ENCODE measurements at places on chromosomes 2 and 18. TPM values are rescaled to one million over a fixed set of nuclear protein-coding genes. Genes with fewer than 3 reads are reported as not detected.

CAPN10 gene
- total RNA-seq, result 19.5 TPM

SERPINB13 gene
- not detected for total RNA-seq

CYP26B1 gene
- total RNA-seq, result 0.52 TPM

ALKAL2 gene
- total RNA-seq, result not detected

MC4R gene
- not detected for total RNA-seq

GALM gene
- total RNA-seq, result 40.5 TPM

DOCK10 gene
- total RNA-seq, result 29.5 TPM

CCDC148 gene
- total RNA-seq, result 0.63 TPM

UGT1A10 gene
- not detected for total RNA-seq

MSTN gene
- 0.16 TPM for total RNA-seq

AMER3 gene
- under 0.01 TPM for total RNA-seq

EMILIN2 gene
- total RNA-seq, result 26.8 TPM

DHRS9 gene
- 1.3 TPM for total RNA-seq

SERPINB4 gene
- total RNA-seq, result not detected

CRYBA2 gene
- total RNA-seq, result not detected

TTC32 gene
- total RNA-seq, result 8.5 TPM

DYNC1I2 gene
- total RNA-seq, result 106 TPM

GKN2 gene
- total RNA-seq, result not detected

HDAC4 gene
- 19.7 TPM for total RNA-seq

MAP3K19 gene
- total RNA-seq, result not detected

LRRFIP1 gene
- total RNA-seq, result 33.6 TPM

RSAD2 gene
- total RNA-seq, result under 0.01 TPM

CKAP2L gene
- total RNA-seq, result 1.3 TPM

SLC16A14 gene
- total RNA-seq, result 6.1 TPM

METTL21A gene
- 5.7 TPM for total RNA-seq

RABL2A gene
- 18.4 TPM for total RNA-seq

STARD7 gene
- total RNA-seq, result 81.0 TPM

PLCL1 gene
- total RNA-seq, result 0.60 TPM

PRKAG3 gene
- not detected for total RNA-seq

All from bronchial smooth muscle cell (primary cell).